ENCODE measurements at places on chromosomes 7 and 10.
A peak's percentile ranks its signal among the peaks of the same experiment; 100 is the strongest.

DNA sequence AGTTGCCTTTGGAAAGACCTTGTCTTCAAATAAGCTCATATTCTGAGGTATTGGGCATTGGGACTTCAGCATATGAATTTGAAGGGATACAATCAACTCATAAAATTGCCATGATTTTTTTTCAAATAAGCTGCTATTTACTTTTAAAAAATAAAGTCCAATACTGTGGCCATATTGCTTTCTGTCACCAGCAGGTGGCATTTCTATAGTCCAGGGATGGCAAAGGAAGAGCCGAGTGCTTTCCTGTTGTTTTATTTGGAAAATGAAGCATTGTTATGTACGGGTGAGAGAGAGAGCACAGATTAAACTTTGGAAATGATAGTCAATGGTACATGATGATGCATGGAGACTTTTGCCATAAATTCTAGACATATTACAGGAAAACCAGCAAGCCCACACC is 104.1 kb upstream of the DPP6 start:
- DNase-seq: no peak

DNA sequence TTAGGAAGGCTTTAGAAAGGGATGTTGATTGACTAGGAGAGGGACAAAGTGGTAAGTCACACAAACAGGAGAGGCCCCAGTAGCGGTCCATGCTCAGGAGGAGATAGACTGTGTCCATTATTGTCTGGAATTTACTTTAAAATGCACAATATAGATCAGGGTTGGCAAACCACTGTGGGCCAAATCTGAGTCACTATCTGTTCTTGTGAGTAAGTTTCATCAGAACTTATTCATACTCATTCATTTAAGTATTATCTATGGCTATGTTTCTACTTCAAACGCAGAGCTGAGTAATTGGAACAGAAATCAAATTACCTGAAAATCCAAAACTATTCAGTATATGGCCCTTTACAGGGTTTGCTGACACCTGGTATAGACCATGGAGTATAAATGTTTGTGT is 166.5 kb downstream of the COL28A1 start:
- DNase-seq: no peak

DNA sequence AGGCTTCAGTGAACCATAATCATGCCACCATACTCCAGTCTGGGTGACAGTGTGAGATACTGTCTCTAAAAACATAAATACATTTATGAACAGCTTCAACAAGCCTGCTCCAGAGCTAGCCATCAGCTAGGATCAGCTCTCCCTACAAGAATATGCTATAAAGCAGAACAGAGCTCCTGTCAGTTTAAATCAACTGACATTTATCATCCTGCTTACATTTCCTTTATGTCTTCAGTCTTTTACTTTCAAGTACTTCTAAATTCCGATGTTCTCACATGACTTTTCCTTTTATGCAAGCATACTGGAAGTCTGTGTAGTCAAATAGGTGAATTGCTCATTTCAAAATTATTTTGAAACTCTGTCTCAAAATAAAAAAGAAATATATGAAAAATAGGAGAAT is 64.6 kb downstream of the COA1 start:
- no peak for DNase-seq

DNA sequence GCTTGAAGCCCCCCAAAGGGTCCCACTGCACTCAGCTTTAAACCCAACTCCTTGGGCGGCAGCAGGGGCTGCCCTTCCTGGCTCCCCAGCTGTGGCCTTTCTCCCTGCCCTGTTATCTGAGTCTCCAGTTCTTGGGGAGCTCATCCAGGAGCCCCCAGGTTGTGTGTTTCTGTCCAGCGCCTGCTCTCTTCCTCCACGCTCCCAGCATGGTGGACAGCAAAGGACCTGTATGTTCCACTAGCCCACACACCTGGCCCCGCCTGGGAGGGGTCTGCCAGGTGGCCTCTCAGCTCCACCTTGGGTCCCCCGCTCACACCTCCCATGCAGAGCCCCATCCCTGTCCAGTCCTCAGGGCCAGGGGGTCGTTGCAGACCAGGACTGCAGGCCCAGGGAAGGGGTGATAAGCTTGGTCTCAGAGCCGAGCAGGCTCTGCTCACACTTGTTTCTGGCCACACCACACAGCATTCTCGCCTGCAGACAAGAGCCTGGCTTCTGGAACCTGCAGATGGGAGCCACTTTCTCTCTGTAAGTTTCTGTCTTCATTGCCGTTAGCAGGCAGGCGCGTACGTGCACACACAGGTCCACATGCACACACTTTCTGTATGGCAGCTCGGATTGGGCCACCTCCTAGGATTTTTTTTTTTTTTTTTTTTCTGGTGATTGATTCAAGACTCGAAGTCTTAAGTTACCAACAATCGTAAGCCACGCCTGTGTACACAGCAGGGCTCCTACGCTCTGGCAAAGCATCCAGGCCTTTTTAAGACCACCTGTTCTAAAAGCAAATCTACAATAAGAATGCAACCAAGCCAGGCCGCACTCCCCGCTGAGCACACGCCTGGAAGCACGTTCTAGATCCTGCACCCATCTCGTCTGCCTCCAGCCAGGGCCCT is 104.6 kb downstream of the CYTH3 start:
- no peak for DNase-seq

DNA sequence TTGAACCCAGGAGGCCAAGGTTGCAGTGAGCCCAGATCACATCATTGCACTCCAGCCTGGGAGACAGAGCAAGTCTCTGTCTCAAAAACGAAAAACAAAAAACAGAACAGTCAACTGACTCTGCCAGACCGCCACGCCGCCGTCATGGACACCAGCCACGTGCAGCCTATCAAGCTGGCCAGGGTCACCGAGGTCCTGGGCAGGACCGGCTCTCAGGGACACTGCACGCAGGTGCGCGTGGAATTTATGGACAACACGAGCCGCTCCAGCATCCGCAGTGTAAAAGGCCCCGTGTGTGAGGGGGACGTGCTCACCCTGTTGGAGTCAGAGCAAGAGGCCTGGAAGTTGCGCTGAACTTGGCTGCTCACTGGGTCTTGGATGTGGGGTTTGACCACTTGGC is 470.0 kb downstream of the CALN1 start:
- DNase-seq: no peak

DNA sequence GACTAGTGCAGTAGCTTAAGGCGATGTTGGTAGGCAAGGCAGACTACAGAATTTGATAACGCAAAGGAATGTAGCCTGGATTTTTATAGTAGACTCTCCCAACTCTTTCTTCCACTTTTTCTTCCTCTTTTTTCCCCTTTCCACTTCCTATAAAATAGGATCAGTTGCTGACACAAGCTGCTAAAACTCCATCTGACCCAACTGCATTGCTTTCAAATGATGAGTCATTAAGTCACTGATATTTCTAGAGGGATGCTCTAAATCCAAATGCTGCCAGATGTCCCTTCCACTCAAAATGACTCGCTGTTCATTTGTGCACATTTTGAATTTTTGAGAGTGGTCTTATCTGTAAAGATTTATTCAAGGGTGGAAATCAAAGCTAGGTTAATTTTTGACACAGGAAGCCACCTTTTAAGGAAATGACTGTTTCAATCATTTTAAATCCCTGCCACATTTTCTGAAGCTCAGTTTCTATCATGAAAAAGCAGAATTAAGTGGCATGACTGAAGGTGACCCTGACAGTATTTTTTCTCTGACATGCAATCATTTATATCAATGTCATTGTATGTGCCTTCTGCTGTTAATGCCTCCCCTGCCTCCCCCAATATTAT is 25.8 kb upstream of the SFMBT2 start:
- DNase-seq: no peak

GRCh38 chr7:159175792-159176191 is 31.1 kb upstream of the VIPR2 start:
- DNase-seq: no peak

DNA sequence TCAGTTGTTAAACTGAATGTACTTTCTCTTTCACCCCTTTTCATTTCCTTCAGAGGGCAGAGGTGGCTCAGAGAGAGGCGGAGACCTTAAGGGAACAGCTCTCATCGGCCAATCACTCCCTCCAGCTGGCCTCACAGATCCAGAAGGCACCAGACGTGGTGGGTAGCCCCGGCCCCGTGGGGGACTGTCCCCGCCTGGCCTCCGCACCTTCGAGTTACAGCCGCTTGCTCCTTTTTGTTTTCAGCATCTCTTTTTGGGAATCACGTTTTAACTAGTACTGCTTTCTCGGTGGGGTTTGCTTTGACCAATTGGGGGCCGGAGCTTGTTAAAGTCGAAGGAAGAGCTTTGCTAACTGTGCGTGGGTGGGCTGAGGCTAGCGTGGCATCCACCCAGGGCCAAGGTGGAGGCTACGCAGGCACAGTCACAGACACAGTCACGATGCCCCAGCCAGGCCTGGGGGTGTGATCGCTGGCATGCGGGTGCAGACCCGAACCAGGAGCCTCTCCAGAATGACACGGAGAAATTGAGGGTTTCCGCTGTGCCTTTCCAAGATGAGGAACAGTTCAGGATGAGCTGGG is 116.2 kb upstream of the SH2B2 start:
- DNase-seq: no peak

GRCh38 chr7:94087664-94088352 is 83.7 kb upstream of the BET1 start:
- DNase-seq: no peak

DNA sequence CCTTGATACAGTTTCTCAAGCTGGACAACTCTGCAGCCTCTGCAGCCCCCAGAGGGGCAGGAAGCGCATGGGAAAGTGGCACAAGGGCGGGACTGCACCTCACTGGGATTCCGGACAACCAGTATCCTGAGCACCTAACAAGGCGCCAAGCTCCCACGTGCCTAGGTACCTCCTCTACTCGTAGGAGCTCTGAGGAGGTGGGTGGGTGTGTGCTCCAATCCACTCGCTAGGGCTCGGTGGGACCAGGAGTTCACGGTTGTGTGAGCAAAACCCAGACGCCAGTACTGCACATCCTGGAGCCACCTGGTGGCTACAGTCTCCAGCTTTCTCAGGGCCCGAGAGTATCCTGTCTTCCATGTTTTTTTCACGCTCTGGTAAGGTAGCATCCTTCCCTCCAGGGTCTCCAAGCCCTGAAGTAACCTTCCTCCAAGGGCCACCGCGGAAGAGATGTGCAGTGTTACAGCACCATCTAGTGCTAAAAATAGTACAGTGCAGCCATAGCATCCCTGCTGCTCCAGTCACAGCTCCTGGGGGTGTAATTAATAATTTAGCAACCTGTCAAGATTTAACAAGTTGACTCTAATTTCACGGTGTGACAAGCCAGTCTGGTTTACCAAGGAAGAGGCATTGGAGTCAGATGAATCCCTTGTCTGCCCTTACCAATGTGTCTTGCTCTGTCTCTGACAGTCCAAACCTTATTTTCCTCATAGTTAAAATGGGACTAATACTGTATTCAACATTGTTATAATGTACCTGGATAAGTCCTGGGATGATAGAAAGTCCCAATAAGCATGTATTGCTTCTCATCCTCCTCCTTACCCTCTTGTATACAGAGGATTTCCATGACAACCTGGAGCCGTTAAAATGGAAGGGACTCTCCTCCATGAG is 70.4 kb downstream of the HERPUD2 start:
- DNase-seq: no peak

- no peak for DNase-seq
Measured at GRCh38 chr10:15035385-15036301, 8.1 kb upstream of the OLAH start.

- no peak for DNase-seq
Measured at GRCh38 chr10:30422981-30423654, 10.9 kb upstream of the MAP3K8 start.

DNA sequence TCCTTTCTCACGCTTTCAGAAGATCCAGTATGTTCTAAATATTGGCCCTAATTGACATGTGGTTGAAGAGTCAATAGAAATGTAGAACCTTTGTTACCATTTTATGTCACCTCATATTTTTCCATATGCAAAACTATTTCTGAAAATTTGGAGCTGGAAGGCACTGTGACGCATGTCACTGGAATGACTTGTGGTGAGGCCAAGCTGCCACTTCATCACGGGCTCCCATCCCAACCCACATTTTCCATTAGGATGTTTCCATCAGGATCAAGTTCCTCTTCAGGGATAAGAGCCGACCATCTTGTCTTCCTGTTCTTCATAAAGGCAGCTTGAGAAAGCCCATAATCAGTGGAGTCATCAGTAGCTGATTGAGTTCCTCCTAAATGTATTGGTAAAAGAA is 1241.7 kb downstream of the GATA3 start:
- peak; percentile 21 for DNase-seq

DNA sequence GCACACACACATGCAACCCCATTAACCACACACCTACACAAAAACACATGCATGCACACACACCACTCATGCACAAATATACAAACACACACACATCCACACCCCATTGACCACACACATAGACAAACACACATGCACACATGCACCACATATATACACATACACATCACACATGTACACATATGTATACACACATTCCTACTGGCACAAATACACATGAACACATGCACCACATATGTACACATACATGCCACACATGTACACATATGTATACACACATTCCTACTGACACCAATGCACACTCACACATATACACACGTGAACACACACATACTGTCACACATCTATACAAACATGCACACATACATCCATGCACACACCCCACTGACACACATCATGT is 212.5 kb upstream of the PPP2R2D start:
- no peak for DNase-seq

DNA sequence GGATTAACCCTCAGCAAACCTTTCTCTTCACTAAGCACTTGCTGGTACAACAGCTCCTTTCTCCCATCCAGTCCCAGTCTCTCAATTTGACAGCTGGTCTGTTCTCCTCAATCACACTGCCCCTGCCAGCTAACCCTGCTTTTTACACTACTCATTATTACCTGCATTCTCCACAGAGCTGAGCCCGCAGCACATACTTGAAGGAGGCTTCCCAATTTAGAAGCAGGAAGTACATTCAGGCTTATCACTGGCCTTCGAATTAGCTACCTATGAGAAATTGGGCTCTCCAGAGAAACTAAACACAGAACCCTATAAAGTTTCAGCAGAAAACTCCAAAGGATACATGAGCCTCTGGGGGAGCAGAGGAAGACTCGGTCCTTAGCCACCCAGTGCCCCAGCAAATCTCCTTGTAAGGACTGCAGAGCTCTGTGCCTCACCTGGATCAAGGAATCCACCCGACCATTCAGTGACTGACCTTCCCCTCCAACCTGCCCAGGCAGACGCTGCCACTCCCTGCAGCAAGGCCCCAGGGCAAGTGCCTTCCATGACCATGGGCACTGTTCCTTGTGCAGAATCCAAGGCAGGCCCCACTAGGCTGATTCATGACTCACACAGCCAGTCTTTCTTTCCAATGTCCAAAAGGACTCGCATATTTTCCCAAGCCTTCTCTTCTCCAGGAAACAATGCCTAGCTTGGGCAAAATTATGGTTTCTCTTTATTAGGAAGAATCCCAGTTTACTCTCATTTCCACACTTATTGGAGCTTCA is 68.0 kb downstream of the VOPP1 start:
- no peak for DNase-seq
